ENCODE measurements at places on chromosomes 12 and 14. TPM values are rescaled to one million over a fixed set of nuclear protein-coding genes. Genes with fewer than 3 reads are reported as not detected.

DNA sequence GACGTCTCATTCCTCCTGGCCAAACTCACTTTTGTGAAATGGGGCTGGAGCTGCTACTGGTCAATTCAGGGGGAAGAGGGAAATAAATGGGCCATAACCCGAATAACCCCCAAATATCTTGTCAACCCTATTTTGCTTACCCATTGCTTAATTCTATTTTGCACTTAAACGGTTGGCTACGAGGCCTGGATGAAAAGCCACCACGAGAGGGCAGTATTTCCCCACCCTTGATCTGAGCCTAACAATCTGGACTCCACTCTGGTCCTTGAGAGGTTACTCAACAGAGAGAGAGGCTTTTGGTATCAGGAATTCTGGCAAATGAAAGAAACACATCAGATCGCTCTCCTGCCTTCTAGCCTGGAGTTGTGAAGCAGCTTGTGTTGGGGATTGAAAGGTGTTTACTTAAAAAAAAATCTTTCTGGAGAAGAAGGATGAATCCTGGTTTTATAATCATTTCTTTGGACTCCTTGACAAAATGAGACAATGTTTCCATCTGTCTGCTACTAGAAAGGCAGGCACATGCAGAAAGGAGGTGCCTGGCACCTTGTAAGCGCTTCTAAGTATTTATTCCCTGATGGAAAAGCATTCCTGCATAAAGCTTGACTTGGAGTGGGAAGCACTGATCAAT is 22.4 kb upstream of the FBXO21 start:
- no peak for DNase-seq

DNA sequence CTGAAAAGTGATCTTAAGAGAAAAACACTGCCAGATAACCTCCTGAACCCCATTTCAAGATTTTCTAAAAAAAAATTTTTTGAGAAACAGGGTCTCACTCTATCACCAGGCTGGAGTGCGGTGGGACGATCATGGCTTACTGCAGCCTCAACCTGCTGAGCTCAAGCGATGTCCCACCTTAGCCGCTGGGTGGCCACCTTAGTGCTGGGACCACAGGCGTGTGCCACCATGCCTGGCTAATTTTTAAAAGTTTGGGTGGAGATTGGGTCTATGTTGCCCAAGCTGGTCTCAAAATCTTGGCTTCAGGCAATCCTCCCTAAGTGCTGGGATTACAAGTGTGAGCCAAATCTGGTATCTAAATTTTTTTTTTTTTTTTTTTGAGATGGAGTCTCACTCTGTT is 3.4 kb downstream of the PNMA1 start:
- DNase-seq: no peak

DNA sequence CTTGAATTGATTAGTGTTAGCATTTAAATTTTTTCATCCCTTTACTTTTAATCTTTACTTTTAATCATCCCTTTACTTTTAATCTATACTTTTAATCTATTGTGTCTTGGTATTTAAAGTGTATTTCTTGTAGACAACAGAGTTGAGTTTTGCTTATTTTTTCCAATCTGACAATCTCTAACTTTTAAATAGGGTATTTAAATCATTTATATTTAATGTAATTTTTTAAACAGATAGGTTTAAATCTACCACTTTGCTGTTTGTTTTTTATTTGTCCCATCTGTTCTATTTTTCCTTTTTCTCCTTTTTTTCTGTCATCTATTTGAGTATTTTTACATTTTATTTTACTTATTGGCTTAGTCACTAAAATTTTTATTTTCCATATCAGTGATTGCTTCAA is 68.3 kb downstream of the TTC7B start:
- DNase-seq: no peak

- DNase-seq: no peak
Observed at GRCh38 chr12:95603351-95604145, 52.3 kb upstream of the USP44 start.

DNA sequence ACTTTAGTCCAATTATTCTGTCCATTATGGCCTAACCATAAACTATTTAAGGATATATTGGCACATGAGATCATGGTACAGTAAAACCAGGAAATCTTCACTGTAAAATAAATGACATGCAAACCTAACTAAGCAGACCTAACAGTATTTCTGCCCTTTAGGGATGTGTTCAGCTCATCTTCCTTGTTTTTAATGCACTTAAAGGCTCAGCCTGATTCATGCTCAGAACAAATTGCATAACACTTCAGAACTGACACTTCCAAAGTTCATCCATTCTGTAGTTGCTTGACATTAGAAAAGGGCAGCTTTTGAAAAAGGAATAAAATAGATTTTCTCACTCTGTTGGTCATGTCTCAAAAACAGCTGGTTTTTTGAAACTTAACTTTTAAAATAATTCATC is 708.5 kb downstream of the C12orf50 start:
- DNase-seq: no peak

The TAS2R46 gene
- 0.10 TPM for polyA plus RNA-seq

Data from keratinocyte (primary cell).